Natural killer cell treated with Interleukin-12 subunit alpha and Interleukin-12 subunit beta and Interleukin-15 and Interleukin-18, amount 100 ng/mL, for 72 hours (primary cell): ENCODE measurements at places on chromosomes 2 and 18. TPM values are rescaled to one million over a fixed set of nuclear protein-coding genes. Genes with fewer than 3 reads are reported as not detected.
A peak's percentile ranks its signal among the peaks of the same experiment; 100 is the strongest.

Gene ZNF892
- 4.4 TPM for total RNA-seq

Gene PIAS2
- 19.2 TPM for total RNA-seq

Gene ZDBF2
- total RNA-seq: 3.9 TPM

Gene LIMS2
- total RNA-seq: not detected

Gene PRPF40A
- total RNA-seq: 150 TPM

Gene GPC1
- total RNA-seq: 1.2 TPM

DNA sequence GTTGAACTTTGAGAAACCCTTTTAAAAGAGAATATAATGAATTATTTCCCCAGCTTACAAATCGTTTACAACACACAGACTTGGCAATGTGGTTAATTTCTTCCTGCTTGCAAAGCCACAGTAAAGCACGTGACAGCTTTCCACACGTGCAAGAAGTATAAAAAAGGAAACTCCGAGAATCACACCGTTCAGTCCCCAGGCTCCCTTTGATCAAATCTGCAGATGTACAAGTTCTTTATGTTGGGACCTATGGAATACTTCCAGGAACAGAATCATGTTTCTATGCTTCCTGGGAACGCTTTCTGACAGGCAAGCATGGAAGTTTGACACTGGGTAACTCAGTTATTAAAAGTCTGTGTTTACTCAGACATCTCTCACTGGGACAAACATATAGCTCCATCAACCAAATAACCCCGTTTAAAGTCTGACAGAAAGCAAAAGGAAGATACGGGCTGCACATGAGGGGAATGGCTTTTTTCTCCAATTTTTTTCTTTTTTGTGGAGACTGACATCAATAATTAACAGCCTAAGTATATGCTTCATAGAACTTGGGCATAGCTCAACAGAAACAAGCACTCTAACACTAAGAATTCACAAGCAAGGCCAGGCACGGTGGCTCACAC is 134.8 kb downstream of the EIPR1 start:
- no peaks in the 10 kb centered on the region for H3K27me3 ChIP-seq
- H3K4me1 ChIP-seq: peaks cover 35% of the 10 kb centered on the region
- no peak overlapping the region for H3K27ac ChIP-seq
- peak overlapping the region; percentile 40 for H3K4me3 ChIP-seq

DNA sequence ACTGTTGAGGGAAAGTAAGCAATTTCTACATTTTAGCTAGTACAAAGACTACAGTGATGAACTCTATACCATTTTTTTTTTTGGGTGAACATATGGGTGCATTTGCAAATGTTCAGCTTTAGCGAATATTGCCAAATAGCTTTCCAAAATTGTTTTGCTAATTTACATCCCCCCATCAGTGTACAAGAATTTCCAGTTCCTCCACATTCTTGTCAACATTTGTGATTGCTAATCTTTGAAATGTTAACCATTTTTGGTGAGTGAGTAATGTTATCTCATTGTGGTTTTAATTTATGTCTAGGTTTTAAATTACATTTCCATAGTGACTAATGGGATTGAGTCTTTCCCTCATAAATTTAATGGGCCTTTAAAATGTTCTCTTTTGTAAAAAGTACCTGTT is 16.4 kb upstream of the CNRIP1 start:
- no peak overlapping the region for H3K27ac ChIP-seq
- no peaks in the 10 kb centered on the region for H3K36me3 ChIP-seq
- no peaks in the 10 kb centered on the region for H3K4me1 ChIP-seq
- DNase-seq: no peak

DNA sequence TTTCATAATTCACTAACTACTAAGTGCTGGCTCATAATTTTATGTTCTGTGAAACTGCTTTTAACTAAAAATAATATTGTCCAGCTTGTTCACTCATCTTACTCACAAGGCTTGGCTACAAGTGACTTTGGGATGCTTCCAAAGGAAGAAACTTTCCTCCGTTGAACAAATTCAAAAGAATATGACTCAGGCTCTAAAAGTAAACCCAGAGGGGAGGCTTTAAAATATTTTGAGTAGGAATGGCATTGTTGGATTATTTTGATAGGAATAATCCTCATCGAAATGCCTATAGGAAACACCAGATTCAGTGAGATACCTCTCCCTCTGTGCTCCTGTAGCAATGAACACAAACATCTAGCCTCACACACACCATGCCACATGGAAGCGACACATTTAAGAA is 25.2 kb upstream of the TLK1 start:
- no peak for DNase-seq
- H3K27ac ChIP-seq: no peak overlapping the region
- H3K4me3 ChIP-seq: no peak overlapping the region
- peaks cover 15% of the 10 kb centered on the region for H3K27me3 ChIP-seq
- H3K36me3 ChIP-seq: no peaks in the 10 kb centered on the region

DNA sequence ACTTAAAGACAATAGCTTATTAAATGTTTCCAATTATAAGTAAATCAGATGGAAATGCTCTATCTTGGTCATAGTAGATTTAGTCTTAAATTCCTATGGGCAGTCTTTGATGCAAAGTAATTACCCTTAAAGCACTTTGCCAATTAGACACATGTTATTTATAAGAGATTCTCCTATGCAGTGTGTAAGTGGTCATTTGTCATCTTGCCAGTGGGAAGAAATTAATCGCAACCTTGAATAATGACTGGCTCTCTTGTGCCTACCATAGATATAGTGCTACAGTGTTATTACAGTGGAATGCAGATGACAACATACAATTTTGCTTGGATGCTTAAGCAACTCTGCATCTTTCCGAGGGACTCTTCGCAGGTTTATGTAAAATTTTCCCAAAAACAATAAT is 311.0 kb upstream of the THUMPD2 start:
- DNase-seq: no peak
- H3K27ac ChIP-seq: no peak overlapping the region
- H3K4me1 ChIP-seq: no peaks in the 10 kb centered on the region
- no peak overlapping the region for H3K4me3 ChIP-seq
- H3K36me3 ChIP-seq: no peaks in the 10 kb centered on the region
- H3K27me3 ChIP-seq: no peaks in the 10 kb centered on the region

DNA sequence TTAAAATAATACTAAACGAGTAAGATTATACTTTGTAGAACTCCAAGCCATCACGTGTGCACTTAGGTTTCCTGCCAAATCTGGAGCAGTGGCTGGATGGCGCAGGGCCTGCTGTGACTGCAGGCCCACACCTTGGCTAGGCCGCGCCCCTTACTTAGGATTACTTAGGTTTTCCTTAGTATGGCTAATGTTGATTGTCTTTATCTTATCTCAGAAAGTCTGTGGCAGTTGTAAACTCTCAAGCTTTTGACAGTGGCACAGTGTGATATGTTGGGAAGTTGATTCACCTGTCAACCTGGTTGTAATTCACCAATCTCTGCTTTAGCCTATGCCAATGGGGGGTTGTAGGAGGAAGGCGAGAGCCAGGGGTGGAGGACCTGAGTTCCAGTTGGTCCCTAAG is 208.4 kb downstream of the ZNF407 start:
- DNase-seq: no peak
- no peak overlapping the region for H3K4me3 ChIP-seq
- H3K27ac ChIP-seq: no peak overlapping the region
- peaks cover 4% of the 10 kb centered on the region for H3K4me1 ChIP-seq

DNA sequence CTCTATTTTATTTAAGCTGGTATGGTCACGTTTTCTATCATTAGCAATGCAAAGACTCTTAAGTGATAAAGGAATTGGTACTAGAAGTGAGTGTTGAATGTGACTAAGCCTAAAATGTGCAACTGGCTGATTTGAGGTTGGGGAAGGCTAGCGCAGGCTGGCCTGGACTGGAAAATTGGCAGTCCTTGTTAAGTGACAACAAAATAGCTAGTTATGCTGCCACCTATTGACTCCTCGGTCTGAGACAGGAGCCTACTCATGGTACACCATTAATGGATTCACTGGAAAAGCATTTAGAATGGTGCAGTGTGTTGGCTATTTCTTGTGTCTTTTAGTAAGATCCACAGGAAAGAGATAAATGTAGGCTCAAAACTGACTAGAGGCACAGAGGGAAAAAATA is 5.7 kb upstream of the WIPF1 start:
- peaks cover 87% of the 10 kb centered on the region for H3K4me1 ChIP-seq
- H3K36me3 ChIP-seq: no peaks in the 10 kb centered on the region
- H3K27me3 ChIP-seq: no peaks in the 10 kb centered on the region
- H3K27ac ChIP-seq: peak overlapping the region; percentile 89
